Mesenchymal stem cell (in vitro differentiated cells and primary cell): ENCODE measurements at places on chromosomes 5 and 9.
A peak's percentile ranks its signal among the peaks of the same experiment; 100 is the strongest.

GRCh38 chr9:26054600-26055520 lies 376.6 kb upstream of the TUSC1 start:
- peak; percentile 30 for DNase-seq

GRCh38 chr9:134329886-134330285 lies 3.6 kb downstream of the RXRA start:
- peak; percentile 53 for DNase-seq

GRCh38 chr9:93133681-93134014 lies 403 bp downstream of the NINJ1 start:
- no peak for DNase-seq

GRCh38 chr9:109316207-109316640 lies 4.6 kb downstream of the EPB41L4B start:
- no peak for DNase-seq

GRCh38 chr5:102826629-102827028 lies 71.5 kb downstream of the PAM start:
- DNase-seq, result no peak
